ENCODE measurements at places on chromosomes 7 and 10.

- no peak for DNase-seq
Observed at GRCh38 chr10:131662851-131663250, 238.0 kb upstream of the PPP2R2D start.

DNA sequence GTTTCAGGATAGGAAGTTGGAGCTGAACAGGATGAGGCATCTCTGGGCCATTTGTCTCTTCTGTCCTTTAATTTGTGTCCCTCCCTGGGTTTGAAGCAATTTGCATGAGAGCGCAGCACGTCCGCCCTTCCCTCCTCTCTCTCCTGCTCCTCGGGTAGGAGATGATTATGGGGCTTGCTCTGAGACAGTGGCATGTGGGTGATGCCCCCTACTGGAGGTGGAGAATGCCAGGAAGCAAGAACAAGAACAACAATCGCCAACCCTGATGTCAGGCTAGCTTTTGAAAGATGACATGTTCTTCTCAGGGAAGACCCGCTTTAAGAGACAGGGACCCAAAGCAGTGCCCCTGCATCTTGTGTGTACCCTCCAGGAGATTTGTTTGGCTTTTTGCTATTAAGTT lies 63.9 kb upstream of the LOXL4 start:
- no peak for DNase-seq

GRCh38 chr7:28808796-28809533 lies 149.2 kb downstream of the TRIL start:
- DNase-seq = no peak

- DNase-seq = no peak
Observed at GRCh38 chr10:118978316-118978997, 51.1 kb upstream of the NANOS1 start.

GRCh38 chr7:105319578-105319977 lies 69.1 kb downstream of the SRPK2 start:
- DNase-seq = no peak

DNA sequence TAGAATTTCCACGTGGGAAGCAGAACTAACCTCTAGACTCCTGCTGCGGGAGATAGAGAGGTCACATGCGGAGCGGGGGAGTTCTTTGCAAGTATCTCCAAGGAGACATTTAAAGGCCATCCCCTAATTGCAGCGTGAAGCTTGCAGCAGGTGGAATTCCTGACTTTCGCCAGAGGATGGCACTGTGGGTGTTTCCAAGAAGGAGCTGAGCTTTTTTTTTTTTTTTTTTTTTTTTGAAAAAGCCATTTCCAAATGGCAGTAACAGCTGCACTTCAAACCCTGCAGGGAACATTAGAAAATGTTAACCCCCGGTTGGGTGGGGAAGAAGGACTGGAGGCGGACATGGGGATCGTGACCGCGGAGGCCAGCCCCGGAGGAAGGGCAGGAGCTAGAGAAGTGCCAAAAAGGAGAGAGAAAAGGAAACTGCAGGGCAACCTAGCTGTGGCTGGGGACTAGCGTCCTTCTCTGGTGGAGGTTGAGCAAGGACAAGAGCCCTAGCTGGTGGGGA lies 487.7 kb downstream of the TYW1 start:
- peak; percentile 22 for DNase-seq

Data from stimulated activated CD4-positive, alpha-beta T cell treated with anti-CD3 and anti-CD28 coated beads, Interleukin-2, amount 100 ng/mL, for 24 hours (primary cell).